ENCODE measurements at places on chromosomes 6 and 20.

DNA sequence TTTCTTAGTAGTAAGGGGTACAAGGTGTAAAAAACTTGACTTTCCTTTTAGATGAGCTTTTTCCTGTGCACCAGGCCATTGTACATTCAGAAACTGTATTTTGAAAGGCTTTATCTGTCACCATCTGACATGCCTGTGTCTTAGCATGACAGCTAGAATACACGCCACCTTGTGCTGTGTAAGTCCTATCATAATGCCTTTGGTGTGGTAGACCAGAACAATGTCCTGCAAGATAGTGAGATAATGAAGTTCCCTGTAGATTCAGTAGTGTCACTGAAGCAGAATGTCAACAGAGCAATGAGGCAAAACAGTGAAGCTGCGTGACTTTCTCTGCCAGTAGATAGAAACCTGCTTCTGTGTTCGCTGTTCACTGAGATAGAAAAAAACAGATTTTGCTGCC lies 105.8 kb downstream of the JAG1 start:
- no peak for DNase-seq

DNA sequence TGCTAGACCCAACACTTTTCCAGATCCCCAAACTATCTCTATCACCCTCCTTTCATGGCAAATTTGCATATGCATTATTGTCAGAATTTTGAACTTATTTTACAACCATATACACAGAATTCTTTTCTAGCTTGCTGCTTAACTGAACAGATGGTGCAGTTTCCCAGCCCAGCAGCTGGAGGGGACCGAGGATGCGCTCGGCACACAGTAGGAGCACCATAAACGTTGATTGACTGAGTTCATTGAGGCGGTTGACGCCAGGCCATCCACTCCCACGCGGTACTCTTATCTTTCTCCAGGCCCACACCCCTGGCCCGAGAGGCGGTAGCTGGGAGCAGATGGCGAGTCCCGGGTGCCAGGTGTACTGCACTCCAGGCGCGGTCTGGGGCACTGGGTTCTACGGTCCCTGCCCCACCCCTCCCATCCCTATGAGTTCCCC lies 6.8 kb upstream of the SOX4 start:
- peak; percentile 9 for DNase-seq

DNA sequence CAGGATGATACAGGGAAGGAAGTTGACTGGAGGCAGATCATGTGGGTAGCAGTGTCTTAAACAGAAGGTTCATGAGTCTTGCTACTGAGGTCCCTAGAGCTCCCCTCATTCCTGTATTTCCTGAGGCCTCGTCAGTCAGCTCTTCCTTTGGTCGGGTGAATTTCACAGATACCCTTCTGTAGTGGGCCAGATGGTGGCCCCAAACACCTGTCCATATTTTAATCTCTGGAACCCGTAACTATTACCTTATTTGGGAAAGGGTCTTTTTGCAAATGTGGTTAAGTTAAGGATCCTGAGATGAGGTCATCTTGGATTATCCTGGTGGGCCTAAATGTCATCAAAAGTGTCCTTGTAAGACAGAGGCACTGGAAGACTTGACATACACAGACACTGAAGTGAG lies 9.6 kb downstream of the KCNS1 start:
- DNase-seq, result no peak

GRCh38 chr20:62368976-62369814 lies 2.1 kb upstream of the LAMA5 start:
- no peak for DNase-seq

GRCh38 chr20:64049060-64049877 lies at the start of gene SOX18:
Gene SOX18 (minus strand): TSS chr20:64049639. CDS start chr20:64049516, 123 bp downstream.
- DNase-seq, result no peak

DNA sequence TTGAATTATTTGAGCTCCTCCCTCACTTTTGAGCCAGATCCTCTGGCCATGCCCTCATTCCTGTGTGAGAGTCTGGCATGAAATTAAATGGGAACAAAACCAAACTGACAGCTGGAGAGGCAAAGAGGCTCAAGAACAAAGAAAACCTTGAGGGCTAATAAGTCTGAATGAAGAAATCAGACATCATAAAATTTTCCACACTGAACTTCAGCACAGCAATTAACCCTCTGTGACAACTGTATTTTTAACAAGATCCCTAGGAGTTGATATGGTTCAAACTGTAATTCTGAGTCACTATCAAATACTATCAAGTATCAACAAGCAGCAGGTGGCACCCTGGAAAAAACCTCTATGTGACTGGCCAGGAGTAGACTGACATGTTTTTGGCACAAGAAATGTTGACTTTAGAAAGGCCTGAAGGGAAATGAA lies 109.4 kb upstream of the EMILIN3 start:
- no peak for DNase-seq
